HFFc6 (cell line): ENCODE measurements at places on chromosomes 7 and 10.

GRCh38 chr7:87687653-87688254 lies 59.6 kb downstream of the RUNDC3B start:
- no peak for DNase-seq

- DNase-seq, result no peak
These were observed 27.6 kb upstream of the RUFY2 start for GRCh38 chr10:68434657-68435056.

DNA sequence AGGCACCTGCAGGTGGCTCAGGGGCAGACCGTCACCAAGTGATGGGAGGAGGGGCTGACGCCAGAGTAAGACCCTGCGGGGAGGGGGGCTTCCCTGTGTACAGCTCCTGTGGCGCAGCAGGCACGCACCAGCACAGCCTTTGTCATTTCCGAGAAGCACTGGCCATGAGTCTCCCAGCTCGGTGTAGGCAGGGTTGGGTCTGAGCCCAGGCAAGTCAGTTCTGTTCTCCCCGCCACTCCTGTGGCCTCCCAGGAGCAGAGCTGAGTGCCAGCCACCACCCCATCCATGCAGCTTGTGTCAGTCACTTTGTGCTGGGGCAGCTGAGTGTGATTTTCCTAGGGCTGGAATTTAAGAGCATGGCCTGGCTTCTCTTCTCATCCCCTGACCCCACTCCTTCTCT lies 13.2 kb downstream of the CPSF4 start:
- DNase-seq, result no peak

GRCh38 chr7:95394370-95394769 lies 1.8 kb downstream of the PON3 start:
- DNase-seq, result no peak

GRCh38 chr10:129021594-129022304 lies 445.3 kb upstream of the MGMT start:
- no peak for DNase-seq

DNA sequence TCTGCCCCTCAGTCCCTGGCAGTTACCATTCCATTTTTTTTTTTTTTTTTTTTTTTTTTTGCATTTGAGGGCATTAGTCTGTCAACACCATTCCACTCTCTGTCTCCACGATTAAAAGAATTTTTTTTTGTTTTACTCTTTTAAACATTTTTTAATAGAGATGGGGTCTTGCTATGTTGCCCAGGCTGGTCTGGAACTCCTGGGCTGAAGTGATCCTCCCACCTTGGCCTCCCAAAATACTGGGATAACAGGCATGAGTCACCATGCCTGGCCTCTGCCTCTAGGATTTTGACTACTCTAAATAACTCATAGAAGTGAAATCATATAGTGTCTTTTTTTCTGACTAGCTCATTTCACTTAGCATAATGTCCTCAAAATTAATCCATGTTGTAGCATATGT lies 16.5 kb upstream of the CLDN3 start:
- no peak for DNase-seq

GRCh38 chr10:28644647-28645046 lies 32.7 kb upstream of the BAMBI start:
- DNase-seq, result no peak
